ENCODE measurements at places on chromosomes 4 and X.

DNA sequence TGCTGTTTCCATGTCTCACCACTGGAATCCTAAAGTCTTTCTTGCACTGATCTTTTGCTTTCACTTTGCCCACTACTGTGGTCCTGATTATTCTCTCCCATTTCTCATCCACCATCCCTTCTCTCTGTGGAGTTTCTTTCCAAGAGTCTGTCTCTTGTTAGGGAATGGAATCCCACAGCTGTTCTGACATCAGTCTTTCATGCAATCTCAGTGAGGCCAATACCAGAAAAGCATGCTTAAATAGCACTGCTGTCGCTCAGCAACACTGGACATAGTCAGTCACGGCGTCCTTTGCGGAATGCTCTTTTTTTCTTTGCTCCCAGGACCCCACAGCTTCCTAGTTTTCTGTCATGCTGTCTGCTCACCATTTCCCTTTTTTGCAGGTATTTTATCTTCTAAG lies 20.1 kb downstream of the SLITRK4 start:
- no peak for DNase-seq

DNA sequence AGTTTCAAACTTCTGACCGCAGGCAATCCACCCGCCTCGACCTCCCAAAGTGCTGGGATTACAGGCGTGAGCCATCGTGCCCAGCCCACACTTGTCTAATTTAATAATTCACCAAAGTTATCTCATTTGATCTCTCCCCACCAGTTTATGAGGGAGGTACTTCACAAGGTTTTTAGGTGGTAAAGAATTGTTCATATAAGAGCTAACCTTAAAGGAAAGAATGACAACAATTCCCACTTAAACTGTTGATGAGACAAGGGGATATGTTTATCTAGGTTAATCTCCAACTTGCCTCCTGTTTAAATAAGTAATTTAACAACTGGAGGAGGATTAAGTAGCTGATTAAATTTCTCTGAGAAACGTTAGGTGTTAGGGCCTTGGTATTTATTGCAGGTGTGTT lies 117.6 kb upstream of the CBLL2 start:
- DNase-seq, result no peak

- DNase-seq, result no peak
Observed at GRCh38 chr4:129905256-129905655, 809.3 kb downstream of the C4orf33 start.

DNA sequence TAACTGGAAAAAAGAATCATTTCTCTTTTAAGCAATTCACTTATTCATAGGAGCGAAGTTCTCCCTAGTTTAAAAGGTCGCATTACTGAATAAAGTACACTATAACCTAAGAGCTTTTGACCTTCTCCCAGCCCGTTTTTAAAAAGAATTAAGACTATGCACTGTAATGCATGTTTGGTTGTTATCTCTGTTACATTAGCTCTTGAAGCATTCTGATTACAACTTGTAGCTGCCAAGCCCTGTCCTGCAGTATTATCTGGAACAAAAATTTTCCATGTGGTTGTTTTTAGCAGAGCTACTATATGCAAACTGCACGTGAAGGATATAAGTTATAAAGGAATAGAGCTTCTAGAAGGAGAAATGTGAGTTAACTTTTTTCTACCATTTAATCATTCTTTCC lies 8.1 kb downstream of the GAB1 start:
- DNase-seq, result no peak

GRCh38 chr4:59307609-59308008 lies 1892.5 kb upstream of the ADGRL3 start:
- DNase-seq, result no peak

DNA sequence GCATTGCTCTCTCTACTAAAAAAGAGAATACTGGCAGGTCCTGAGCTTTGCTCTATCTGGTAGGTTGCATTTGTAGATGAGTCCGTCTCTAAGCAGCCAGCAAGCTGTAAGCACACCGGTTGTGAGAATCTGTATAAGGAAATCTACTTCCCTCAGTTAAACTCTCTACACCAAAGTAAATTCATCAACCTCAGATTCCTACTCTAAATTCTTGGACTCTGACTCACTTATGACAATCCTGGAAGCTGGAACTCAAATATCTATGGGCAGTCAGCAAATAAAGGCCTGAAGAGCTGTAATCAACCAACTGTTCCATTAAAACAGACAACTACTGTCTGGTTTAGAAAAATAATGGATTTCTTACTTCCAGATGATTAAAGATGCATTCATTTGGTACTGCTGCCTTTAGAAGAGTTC lies 37.9 kb downstream of the FAT1 start:
- DNase-seq, result no peak

DNA sequence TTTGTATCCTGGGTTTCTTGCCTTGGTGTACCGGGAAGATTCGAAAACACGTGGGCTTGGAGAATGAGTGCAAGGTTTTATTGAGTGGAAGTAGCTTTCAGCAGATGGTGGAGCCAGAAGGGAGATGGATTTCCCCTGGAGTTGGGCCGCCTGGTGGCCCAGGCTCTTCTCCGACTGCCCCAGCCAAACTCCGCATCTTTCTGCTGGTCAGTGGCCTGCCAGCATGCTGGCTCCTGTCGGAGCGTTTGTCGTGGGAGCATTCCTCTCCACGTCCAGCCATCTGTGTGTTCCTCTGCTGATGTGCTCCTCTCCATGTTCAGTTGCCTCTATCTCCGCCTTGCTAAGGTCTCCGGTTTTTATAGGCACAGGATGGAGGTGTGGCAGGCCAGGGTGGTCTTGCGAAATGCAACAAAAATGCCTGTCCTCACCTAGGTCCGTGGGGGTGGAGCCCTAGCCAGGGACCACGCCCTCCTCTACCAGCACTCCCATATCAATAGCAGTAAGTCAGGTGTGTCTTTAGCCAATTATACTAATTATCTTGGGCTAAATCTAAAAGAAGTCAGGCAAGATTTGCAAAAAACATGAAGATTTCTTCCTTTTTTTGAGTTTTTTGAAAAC lies 745.8 kb upstream of the AMOT start:
- DNase-seq, result no peak

DNA sequence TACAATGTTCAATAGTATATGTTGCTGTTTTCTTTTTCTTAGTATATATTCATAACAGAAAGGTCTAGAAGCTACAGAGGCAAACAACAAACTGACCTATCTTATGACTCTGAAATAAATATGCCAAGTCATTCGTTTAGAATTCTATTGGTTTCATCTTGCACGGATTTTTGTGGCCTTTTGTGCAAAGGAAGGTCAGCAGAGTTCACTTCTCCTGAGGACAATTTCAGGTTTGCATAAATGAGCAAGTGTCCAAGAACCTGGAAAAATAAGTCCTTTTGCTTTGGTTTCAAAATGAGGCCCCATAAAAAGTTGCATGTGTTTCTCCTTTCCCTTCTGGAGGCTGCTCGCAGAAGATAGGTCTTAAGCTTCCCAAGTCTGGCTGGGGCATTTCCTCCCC lies 156.9 kb downstream of the APBB2 start:
- no peak for DNase-seq

- DNase-seq, result no peak
Observed at GRCh38 chr4:84958434-84958833, 8.1 kb downstream of the WDFY3 start.

- no peak for DNase-seq
Observed at GRCh38 chrX:13658602-13659001, 5.7 kb downstream of the TCEANC start.

DNA sequence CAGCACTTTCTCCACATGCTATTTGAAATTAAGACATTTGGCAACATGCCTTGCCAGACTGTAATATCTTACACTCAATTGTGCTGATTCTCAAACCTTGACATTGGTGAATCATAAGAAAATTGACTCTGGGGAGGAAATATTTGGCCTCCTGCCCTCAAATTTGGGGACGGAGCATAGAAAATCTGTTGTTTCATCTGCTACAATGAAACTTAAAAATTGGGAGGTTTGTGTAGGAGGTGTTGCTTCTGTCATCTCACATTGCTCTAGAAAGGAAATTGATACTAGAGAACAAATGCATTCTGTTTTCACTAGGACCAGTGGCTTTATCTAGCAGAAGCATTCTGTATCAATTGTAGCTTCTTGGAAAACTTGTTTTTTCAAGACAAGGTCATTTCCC lies 5.3 kb downstream of the OCRL start:
- no peak for DNase-seq
